ENCODE measurements at places on chromosomes 12 and 14.

DNA sequence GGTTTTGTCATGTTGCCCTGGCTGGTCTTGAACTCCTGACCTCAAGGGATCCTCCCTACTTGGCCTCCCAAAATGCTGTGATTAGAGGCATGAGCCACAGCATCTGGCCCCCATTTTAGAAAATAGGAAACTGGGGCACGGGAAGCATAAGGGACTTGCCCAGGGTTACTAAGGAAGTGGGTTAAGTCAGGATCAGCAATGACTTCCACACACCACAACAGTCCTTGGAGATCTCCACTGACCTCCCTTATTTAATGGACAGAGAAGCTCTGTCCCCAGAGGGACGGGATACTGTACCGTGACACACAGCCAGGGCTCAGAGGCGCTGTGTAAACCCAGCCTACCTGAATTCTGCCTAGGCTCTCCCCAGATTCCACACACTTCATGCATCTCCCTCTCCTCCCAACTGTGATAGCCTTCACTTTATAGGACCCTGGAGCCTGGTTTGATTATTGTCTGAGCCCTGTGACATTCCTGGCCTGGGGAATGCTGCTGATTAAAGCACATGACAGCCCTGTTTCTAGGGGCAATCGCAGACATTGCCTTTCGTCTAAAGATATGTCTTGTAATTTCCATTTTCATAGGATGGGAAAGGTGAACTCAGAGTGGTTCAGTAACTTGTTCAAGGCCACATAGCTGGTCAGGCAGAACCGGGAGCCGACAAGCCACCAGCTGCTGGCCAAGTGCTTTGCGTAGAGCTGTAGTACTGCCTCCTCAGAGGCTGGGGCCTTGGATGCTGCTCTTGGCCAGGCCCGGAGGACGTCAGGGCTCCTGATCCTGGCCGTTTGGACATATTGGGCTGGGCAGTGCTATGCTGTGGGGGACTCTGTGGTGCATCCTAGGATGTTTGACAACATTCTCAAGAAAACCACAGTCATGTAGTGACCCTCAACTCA lies 20.8 kb downstream of the SERPINA1 start:
- no peak for DNase-seq

DNA sequence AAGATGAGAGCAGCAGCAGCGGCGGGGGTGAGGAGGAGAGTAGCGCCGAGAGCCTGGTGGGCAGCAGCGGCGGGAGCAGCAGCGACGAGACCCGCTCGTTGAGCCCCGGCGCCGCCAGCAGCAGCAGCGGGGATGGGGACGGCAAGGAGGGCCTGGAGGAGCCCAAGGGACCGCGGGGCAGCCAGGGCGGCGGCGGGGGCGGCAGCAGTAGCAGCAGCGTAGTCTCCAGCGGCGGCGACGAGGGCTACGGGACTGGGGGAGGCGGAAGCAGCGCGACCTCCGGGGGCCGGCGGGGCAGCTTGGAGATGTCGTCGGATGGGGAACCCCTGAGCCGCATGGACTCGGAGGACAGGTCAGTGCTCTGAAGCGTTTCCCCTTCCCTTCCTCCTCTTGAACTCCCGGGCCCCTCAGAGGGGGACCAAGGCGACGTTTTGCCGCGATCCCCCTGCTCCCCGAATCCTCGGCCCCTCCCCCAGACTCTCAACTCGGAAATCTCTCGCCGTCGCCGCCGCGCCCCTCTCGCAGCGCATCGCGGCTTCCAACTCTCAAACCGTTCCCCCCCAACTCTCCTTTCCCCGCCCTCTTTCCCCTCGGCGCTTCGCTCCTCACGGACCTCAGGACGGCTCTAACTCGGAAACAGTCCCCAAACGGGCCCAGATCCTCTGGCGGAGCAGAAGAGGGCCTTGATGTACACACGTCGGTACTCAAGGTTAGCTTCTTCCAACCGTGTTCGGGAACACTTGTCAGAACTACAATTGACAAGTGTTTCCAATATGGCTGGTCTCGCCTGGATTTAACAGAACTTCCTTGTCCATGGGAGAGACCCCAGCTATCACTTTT lies 947 bp downstream of the AEBP2 start:
- no peak for DNase-seq

- DNase-seq: no peak
Observed at GRCh38 chr12:70661466-70662161, 24.4 kb upstream of the PTPRB start.

DNA sequence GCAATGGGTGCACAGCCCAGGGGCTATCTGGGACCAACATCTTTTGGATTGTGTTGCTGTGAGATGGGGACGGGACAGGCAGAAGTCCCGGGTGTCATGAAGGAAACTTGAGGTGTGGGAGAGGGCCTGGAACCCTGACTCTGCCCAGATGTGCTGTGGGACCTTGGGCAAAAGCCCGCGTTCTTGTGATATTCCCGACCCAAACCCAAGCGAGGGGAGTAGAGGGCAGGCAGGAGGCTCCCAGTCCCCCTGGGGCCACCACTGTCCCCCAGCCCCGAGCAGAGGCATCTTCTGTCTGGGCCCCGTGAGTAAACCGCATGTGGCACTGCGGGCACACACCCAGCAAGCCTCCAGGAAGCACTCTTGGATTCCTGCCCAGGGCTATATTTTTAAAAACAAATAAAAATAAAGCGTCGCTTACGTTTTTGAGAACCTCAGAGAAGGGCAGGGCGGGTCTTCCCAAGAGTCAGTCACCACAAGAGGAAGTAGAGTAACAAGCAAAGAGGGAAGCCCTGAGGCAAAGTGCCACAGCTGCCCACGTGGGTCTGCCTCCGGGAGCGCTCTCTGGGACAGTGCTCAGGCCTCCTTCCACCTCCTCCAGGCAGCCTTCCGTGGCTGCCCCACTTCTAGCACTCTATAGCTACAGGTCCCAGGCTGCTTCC lies 39.5 kb downstream of the BEGAIN start:
- DNase-seq: no peak

DNA sequence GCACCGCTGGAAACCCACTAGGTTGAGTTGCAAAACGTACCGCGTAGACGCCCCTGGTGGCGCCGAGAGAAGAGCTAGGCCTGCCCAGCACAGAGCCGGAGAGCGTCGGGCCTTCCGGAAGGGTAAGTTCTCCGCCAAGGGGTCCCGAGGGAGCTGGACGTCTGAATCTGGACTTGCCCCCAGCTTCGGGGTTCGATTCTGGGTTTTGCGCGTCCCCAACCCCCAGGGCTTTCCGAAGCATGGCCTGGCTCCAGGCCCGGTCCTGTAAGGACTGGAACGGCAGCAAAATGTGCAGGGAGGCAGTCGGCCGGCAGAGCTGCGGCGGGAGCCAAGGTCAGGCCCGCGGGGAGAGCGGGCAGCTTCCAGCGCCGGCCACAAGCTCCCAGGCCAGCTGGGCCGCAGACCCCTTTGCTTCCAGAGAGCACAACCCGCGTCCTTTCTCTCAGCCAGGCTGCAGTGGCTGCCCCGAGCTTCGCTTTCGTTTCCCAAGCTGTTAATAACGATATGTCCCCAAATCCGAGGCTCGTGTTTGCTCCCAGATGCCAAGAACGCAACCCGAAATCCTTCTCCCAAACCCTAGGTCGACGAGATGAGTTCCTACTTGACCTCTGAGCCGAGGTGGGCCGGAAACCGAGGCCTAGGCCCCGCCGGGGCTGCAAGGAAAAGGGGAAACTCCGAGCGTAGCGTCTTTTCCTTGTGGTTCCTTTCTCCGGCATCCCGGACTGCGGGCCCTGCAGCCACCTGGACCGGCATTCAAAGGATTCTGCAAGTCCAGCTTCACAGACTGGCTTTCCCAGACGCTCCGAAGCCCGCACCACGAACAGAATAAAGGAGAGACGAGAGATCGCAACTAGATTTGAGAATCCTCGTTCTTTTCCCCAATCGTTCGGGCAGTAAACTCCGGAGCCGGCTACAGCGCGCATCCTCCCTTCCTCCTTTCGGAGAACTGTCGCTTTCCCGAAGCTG lies 3.2 kb upstream of the TBX5 start:
- peak; percentile 43 for DNase-seq

- DNase-seq: no peak
Observed at GRCh38 chr12:104569346-104570173, 112.8 kb downstream of the CHST11 start.

DNA sequence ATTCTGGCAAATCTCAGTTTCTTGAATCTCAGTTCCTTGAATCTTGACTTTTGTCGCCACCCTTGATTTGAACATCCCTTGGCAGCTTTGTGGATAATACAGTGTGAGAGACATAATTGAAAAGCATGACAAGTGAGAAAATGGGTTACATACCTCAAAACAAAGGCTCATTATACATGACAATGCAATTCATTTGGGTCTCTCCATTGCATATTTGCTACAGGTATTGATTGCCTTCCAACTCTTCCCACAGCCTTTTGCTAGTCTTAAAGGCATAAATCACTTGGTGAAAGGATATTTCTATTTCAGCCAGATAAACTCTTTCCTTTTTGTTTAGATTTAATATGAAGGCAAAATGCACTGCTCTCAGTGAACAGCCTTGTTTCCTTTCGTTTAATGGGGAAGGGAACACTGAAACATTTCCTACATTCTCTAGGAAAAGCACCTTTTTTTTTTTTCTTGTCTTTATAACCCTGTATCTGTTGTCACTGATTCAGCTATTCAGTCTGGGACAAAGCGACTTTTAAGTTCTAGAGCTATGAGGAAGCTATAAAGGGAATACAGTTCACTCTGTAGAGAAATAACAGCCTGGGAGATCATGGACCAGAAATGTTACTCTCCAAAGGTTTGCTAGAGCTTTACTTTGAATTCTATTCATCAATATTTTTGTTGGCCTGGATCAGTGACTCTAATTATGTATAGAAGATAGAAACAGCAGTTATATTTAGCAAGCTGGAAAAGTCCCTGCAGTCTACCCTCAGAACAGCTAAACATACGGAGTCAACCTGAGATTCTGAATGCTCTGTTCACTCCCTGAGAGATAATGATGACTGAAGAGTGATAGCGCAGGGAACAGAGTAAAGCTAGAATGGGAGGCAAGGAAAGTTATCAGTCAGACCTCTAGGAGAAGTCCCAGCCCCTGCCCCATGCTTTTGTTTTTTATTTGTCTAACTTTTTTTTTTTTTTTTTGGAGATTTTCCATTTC lies 311.4 kb downstream of the RGS6 start:
- no peak for DNase-seq

- DNase-seq: no peak
Observed at GRCh38 chr12:99658671-99659349, 11.3 kb downstream of the GARIN6 start.

GRCh38 chr12:6635856-6636531 lies at the start of gene LPAR5:
Gene LPAR5, minus strand, starts transcription at chr12:6635959. Its CDS starts 14,711 bp downstream, at chr12:6621248.
- DNase-seq: no peak

DNA sequence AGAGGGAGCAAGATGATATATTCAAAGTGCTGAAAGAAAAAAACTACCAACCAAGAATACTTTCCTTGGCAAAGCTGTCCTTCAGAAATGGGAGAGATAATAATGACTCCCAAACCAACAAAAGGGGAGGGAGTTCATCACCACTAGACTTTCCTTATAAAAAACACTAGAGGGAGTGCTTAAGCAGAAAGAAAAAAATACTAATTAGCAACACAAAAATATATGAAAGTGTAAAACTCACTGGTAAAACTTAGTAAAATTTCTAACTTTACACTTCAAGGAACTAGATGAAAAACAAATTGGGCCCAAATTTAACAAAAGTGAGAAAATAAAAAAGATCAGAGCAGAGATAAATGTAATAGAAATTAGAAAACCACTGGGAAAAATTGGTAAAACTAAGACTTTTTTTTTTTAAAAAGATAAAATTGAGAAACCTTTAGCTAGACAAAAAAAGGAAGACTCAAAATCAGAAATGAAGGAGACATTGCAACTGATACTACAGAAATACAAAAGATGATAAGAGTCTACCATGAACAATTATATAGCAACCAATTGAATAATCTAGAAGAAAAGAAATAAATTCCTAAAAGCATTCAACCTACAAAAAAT lies 60.4 kb upstream of the FAR2 start:
- no peak for DNase-seq

DNA sequence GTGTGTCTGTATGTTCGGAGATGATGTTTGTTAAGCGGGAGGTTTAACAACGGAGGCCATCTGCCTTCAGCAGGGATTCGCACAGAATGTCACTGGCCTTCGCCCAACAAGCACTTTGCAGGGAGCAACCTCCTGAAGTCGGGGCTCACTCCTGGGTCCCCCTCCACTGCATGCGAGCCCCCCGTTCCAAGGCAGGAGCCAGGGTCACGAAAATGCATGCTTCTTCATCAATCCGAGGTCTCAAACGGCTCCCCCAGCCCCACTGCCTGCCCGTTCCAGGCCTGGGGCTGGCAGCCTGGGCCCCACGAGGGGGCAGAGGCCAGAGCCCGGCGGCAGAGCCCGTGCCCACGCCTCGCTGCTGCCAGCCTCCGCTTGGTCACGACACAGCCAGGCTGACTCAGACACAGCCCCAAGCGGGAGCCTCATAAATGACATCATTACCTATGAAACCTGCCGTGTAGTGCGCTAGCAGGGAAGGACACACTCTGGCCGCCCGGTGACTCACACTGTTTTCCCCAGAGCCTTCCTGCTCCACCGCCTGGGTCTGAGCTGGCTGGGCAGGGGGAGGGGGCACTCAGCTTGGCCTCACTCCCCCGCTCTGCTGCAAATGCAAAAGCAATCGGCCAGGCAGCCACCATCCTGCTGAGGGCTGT lies 169.5 kb upstream of the RTL1 start:
- DNase-seq: peak; percentile 96

DNA sequence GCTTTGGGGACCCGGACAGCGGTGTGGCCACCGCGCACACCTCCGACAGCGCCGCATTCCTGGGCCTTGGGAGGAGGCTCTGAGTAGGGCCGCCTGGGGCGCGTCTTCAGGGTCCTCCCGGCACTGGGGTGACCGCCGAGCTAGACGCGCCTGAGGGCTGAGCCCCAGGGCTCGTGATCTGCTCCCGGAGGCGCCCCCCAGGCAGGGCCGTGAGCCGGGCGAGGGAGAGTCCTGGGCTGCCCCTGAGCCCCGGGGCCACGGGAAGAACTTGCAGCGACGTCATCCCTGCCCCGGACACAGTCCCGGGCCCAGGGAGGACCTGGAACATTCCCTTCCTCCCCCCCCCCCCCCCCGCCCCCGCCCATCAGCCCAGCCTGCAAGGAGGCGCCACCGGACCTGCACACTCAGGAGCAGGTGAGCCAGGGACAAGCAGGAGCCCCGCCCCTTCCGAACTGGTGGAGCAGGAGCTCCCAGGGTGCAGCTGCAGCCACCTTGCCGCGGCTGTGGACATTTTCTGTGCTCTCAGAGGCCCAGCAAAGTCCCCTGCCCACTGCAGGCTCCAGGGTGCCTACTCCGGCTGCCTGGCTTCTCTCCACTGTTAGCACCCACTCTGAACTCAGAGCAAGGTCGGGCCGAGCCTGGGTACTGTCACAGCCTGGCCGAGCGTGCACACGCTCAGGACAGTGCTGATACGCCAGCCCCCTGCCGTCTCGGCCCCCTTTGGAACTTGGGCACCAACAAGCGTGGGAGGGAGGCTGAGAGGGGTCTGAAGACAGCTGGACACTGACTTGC lies 50.7 kb downstream of the A2M start:
- DNase-seq: peak; percentile 95

- DNase-seq: no peak
Observed at GRCh38 chr12:115249671-115250278, 565.8 kb upstream of the TBX3 start.

GRCh38 chr12:120447992-120448391 lies 1.7 kb downstream of the GATC start:
- no peak for DNase-seq

DNA sequence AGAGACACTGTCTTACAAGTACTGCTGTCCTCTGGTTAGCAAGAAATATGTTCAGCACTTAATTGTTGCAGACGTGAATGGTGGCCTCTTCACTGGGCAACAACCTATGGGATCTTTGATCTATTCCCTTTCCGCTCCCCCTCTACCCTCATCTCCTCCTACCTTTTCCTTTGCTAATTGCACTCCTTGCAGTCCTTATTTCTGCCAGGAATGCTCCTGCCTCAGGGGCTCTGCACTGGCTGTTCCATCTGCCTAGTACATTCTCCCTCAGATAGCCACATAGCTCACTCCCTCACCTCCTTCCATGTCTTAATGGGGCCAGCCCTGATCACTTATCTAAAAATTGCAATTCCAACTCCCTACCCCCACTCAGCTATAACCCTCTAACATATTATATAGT lies 4.5 kb upstream of the NFYB start:
- DNase-seq: no peak

All from vagina (tissue), 2 donors.